CD4-positive, alpha-beta T cell treated with Interleukin-12 subunit alpha and Interleukin-12 subunit beta, for 1 hour (primary cell): ENCODE measurements at places on chromosomes 3 and 15.

DNA sequence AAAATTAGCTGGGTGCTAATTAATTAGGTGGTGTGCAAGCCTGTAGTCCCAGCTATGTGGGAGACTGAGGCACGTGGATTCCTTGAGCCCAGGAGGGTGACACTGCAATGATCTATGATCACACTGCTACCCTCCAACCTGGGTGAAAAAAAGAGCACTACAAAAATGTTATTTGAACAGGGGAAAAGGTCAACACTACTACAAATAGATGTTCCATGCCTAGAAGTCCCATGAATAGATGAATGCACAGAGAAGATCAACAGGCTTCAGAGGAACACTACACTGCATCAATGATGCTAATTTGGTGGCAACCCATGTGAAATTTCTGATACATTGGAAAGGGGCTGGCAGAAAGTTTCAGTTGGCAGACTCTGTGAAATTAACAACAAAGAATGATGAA is 105.4 kb upstream of the FHIT start:
- no peak for DNase-seq

- no peak for DNase-seq
Measured at GRCh38 chr3:52037291-52037690, 19.1 kb downstream of the DUSP7 start.

GRCh38 chr15:50458348-50459112 is 34.3 kb downstream of the USP8 start:
- DNase-seq: no peak

GRCh38 chr3:187568171-187568570 is 102.0 kb downstream of the SST start:
- DNase-seq: no peak

GRCh38 chr3:127690823-127691452 is 18.2 kb downstream of the ABTB1 start:
- DNase-seq: no peak

DNA sequence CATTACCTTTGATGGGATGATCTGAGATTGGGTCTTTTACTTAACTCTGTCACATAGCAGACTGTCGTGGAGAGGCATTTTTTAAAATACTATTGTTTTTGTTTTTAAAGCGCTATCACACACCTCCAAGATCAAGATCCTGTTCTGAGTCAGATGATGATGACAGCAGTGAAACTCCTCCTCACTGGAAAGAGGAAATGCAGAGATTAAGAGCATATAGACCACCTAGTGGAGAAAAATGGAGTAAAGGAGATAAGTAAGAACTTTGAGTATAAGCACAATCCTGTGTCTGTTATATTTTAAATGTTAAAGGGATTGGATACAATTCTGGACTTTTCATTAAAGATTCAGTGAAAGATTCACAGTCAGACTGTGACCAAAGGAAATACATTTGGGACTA is 18.4 kb upstream of the ZBTB47 start:
- no peak for DNase-seq

- DNase-seq: peak; percentile 89
Measured at GRCh38 chr15:91469632-91470567, 369.8 kb downstream of the SV2B start.

GRCh38 chr15:78996894-78997275 is 52.0 kb upstream of the CTSH start:
- no peak for DNase-seq

DNA sequence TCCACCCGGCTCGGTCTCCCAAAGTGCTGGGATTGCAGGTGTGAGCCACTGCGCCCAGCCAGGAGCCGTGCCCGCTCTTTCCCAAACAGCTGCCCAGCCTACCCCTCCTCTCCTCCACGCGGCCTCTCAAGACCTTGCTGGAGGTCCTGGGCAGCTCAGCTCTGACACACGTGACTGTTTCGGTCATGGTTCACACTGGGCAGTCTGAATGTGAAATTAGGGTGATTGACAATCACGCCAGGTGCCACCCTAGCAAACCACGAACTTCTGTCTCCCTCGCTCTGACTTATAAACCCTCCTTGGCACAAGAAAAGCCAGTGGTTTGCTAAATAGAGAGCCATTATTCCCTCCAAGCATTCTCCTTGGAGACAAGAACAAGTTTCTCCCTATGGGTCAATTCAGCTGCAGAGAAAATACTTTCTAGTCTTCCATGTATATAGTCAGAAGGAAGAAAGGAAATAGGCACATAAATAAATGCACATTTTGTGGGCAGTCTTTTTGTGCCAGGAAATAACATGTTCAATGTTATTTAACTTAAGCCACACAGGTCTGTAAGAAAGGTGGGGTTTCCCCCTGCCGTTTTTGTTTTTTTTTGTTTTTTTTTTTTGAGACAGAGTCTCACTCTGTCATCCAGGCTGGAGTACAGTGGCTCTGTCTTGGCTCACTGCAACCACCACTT is 121.9 kb upstream of the MEF2A start:
- DNase-seq: peak; percentile 32

- DNase-seq: no peak
Measured at GRCh38 chr3:43281020-43281419, 5.3 kb upstream of the SNRK start.

DNA sequence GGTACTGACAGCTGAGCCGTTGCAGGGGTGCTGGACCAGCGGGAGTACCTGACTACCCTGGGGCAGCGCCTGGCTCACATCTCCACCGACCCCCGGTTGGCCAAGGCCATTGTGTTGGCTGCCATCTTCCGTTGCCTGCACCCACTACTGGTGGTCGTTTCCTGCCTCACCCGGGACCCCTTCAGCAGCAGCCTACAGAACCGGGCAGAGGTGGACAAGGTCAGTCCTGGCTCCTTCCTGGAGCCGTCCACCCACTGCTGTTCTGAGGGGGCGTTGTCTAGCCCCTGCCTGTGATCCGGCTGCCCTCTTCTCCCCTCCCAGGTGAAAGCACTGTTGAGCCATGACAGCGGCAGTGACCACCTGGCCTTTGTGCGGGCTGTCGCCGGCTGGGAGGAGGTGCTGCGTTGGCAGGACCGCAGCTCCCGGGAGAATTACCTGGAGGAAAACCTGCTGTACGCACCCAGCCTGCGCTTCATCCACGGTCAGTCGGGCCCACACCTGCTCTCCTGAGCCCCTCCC is 45.7 kb downstream of the DHX30 start:
- DNase-seq: no peak

- DNase-seq: no peak
Measured at GRCh38 chr15:80099241-80099640, 39.8 kb downstream of the ZFAND6 start.

DNA sequence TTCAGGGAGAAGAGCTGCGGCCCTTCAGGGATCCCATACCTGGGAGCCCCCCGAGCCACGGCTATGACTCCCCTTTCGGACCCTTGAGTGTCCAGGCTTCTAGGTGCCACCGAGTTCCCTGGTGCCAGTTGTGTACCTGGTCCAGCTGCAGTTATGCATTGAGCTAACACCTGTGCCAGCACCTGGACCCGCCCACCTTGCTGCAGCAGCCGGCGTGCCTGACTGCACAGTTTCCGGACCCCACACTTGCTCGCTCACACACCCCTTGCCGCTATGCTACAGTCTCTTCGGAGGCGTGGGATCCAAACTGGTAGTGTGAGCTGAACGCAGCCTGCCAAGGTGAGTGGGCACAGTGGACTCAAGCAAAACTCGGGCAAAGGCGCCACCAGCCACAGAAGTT is 284.5 kb upstream of the ROBO1 start:
- DNase-seq: no peak

DNA sequence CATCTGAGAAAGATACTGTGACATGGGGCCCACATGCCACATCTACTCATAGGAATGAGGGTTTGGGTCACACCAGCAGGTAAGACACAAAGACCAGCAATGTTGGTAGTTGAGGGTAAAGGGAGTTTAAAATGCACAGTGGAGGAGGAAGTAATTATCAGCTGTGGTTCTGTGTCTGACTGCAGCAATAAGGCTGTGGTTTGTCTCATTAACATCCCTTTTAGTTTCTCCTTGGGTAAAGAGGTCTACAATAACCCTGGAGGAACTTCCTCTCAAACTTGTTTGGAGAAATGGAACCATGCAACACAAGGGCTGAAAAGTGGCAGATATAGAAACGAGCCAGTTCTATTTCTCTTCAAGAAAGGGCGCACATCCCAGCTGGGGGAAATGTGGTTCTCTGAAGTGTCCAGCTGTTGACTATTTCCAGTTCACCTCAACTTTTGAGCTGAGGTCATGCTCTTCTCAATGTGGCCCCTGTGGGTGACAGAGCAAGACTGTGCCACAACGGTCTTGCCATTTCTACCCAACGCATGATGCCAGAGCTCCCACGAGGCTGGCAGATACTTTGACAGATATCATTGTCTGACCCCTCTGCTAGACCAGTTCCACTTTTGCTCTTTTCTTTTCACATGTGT is 234.3 kb downstream of the SQOR start:
- DNase-seq: no peak

DNA sequence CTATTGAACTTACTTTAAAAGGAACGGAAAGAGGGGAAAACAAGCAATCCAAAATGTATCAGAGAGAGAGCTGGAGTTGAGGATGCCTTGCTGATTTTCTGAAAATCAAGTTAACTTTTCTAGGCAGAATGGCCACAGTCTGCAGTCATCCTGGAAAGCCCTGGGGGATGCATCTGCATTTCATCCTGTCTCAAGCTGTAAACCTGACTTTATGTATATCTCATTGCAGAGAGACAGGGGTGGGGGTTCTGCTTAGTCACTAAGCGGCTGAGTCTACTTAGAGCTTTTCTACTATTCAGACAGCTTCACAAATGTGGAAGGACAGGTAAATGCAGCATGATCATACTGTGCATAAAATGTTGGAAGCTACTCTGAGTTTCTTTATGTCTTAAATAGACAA is 41.4 kb downstream of the MRPS25 start:
- DNase-seq: no peak
